ENCODE measurements at places on chromosomes 6 and 20. TPM values are rescaled to one million over a fixed set of nuclear protein-coding genes. Genes with fewer than 3 reads are reported as not detected.

DNA sequence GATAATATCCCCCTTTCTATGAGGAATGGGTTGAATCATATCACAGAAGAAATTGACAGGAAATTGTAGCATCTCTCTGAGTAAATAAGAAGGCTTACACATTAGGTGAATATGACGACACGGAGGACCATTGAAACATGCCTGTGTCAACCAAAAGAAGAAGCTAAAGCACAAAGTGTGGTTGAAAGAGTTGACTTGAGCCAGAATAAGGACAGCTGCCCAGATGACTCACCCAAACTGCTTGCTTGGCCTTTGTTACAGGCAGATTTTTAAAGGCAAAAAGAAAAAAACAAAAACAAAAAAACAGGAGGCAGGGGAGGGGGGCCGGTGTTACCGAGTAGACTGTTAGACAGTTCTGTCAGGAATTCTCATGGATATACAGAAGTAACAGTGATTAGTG, 129.8 kb upstream of the EDN1 start:
- no peak for DNase-seq

DNA sequence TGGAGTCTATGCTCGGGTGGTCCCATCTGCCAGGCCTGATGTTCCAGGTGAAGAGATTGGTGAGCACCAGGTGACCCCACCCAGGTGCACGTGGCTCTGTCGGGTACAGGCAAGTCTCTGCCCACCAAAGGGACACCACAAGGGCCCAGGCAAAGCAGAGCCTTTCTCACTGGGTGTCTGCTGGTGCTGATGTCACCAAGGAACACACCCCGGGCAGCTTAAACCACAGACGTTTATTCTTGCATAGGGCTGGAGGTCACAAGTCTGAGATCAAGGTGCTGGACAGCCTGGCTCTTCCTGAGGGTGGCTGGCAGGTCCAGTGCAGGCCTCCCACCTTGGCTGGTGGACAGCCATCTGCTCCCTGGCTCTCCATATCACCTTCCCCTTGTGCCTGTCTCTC, 100.7 kb upstream of the CD93 start:
- no peak for DNase-seq

- DNase-seq = no peak
Measured at GRCh38 chr6:166360243-166361076, 18.1 kb upstream of the SFT2D1 start.

Gene ACTL10
- 3.7 TPM for total RNA-seq

Gene ZBTB9
- total RNA-seq = 17.0 TPM

Measured in activated T-helper 1 cell treated with anti-CD3 and anti-CD28 coated beads, Interleukin-12 subunit alpha, Interleukin-12 subunit beta, Interleukin-2, Interleukin-4 antibody, amounts not matched to agents 30 ng/mL and 10 ng/mL and 1 ng/mL, durations not matched to agents 14 hours and 24 hours and 36 hours (primary cell).